Adipocyte (in vitro differentiated cells): ENCODE measurements at places on chromosomes 12 and 14.
A peak's percentile ranks its signal among the peaks of the same experiment; 100 is the strongest.

DNA sequence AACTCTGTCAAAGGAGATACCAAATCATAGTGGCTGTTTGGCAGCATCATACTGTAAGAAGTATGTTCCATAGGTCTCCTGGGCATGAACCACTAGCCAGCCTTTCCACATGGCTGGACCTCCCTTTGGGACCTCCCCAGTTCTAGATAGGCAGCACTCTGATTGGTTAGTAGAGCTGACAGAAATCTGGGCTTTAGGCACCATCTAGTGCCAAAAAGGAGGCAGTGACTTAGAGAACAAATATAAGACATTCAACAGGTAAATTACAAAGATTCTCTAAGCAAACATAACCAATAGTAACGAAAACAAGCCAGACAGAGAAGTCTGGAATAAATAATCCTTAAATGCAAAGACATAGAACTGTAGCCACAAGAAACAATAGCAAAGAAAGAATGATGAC lies 148.0 kb upstream of the PDE3A start:
- peak; percentile 50 for DNase-seq

DNA sequence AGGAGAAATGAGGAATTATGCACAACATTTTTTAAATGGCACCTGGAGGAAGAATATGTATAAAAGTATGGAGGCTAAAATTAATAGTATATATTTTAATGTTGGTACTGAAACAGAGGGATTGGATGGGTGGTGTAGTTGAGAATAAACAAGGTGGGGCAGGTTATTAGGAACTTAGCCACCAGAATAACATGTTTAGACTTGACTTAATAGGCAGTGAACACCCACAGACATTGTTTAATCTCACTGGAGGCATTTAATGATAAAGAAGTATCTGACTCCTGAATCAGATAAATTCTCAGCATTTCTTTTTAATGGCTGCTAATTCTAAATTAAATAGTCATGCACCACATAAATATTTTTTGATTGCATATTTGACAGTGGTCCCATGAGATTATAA lies 139.7 kb downstream of the CNTN1 start:
- no peak for DNase-seq

DNA sequence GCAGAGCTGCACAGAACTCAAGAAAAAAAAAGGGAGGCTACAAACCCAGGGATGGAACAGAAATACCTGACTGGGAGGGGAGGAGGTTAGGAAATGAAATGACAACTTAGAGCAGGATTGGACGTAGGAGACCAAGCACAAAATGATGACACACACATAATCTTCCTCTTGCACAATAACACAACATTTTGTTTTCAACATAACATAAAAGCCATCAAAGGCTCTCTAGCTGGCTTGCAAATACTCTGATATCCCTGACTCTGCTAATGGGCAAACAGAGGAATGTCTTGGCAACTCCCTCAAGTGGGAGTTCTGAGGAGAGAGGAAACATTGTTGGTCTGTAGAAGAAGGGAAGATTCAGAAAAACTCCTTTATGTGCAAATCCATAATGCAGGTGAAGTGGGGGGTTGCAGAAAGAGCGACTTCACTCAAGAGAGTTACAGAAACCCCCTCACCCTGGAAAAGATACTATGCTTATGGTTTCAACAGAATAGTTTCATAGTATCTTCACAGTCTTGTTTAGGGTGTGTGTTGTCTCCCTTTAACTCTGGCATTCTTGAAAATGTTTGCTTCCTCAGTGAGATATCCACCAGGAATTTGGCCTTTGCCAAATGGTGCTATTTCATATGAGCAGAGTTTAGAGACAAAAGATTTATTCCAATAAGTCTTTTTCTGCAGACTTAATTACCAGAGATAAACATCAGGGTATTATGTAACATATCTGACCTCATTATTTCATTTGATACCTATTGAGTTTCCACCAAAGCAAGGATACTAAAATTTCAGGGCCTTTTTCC lies 43.8 kb upstream of the LTBP2 start:
- DNase-seq: peak; percentile 75

DNA sequence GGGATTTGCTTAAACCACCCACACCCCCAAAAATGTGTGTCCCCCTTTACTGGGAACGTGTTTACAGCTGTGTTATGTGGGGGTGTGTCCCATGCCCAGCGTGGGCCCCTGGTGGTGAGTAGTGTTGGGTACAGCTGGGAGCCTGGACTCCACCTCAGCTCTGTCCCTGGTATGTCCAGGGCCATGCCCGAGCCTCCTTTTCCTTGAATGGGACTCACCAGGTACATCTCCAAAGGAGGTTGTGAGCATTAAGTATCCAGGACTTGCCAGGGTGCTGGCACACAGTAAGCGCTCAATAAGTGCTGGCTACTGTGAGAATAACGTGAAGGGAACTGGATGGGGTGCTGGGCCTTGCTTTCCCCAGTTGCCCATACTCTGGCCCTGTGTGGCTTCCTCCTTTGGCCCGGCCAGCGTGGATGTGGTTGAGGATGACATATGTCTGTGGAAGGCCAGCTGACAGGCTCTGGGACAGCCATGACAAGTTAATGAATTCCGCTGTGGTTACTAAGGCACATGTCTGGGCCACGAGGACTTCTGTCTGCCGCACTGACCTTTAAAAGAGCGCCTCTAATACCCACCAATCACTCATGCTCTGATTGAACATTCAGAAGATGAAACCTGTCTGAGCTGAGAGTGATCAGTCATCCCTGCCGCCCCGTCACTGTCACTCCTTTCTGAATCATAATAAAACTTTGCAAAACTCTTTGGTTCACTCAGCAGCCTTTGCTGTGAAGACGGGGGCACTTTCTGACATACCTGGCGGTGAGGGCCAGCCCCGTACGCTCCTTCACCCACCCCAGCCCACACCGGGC lies 74.7 kb downstream of the DIO3 start:
- DNase-seq: no peak

DNA sequence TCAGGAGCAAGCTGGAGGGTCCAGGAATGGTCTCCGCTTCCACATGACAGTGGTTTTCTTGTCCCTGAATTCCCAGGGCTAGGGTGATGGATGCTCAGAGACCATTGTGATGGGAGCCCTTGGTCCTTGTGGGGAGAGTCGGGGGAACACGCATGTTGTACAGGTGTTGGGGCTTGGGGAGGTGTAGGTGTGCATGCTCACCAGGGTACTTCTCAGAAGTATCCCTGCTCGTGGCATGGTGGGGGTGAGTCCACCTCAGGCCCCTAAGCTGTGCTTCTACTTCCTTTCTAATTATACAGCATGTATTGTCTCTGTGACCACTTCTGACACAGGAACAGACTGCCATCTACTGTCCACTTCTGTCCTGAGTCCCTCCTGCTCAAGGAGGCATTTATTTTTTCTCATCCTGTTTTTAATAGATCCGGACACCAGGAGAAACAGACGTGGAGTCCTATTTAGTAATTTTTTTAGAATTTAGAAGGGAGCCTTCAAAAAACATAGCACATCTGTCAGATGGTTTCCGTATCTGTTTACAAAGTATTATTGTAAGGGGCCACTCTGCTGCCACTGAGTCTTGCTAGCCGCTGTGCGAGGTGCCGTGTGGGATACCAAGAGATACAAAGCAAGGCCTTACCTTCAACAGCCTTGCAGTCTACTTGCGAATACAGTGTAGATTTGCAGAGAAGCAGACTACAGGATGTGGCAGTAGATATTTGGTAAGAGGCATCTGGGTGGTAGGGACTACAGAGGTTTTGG lies 10.5 kb downstream of the NTF3 start:
- DNase-seq: peak; percentile 62

DNA sequence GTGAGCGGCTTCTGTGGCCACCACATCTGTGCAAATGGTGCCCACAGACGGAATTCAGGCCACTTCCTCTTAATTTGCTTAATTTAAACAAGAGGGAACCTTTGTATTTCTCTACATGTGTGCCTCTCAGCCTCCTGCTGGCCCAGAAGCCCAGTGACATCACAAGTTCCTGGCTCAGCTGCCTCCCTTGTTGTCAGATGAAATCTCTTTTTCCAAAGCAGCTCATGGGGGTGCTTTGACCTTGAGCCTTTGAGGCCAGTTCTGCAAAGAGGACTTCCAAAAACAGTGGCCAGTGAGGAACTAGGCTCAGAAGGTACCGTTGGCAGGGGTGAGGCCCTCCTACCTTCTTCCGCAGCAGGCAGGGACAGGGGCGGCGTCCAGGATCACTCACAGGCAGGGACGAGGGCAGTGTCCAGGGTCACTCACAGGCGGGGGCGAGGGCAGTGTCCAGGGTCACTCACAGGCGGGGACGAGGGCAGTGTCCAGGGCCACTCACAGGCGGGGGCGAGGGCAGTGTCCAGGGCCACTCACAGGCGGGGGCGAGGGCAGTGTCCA lies 35.0 kb upstream of the GALNT9 start:
- no peak for DNase-seq

GRCh38 chr12:40946612-40947194 lies 241.4 kb upstream of the PDZRN4 start:
- DNase-seq: peak; percentile 75

DNA sequence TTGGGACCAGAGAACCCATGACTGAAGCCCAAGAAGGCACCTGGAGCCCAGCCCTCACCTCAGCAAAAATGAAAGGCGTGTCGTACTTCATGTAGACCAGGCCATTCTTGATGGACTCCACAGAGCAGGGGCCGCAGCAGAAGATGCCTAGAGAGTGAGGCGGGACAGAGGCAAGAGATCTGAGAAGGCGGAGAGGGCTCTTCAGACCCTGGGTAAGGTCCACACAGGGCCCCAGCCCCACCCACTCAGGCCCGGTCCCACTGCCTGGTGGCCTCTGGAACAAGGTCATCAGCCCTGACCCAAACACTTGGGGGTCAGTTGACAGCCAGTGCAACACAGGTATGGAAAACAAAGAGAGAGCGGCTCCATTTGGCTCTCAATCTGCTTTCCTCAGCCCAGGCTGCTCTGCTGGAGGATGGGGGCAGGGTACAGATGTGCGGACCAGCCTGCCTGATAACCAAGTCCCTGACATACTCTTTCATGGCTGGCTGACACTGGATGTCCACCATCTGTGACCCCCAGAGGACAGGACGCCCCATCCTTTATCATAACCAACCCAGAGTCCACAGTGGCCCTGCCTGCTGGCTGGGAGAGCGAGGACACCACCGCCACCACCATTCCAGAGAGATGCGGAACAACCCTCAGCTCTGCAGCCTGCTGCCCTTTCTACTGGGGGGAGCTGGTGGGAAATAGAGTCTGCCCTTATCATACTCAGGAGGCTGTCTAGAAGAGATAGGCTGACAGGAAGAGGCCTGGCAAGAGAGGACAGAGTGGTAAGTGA lies 6.9 kb downstream of the TGM1 start:
- DNase-seq: no peak

GRCh38 chr12:99284161-99284560 lies 363.4 kb upstream of the GARIN6 start:
- no peak for DNase-seq

GRCh38 chr12:6532927-6533652 lies 1.2 kb upstream of the GAPDH start:
- peak; percentile 90 for DNase-seq

DNA sequence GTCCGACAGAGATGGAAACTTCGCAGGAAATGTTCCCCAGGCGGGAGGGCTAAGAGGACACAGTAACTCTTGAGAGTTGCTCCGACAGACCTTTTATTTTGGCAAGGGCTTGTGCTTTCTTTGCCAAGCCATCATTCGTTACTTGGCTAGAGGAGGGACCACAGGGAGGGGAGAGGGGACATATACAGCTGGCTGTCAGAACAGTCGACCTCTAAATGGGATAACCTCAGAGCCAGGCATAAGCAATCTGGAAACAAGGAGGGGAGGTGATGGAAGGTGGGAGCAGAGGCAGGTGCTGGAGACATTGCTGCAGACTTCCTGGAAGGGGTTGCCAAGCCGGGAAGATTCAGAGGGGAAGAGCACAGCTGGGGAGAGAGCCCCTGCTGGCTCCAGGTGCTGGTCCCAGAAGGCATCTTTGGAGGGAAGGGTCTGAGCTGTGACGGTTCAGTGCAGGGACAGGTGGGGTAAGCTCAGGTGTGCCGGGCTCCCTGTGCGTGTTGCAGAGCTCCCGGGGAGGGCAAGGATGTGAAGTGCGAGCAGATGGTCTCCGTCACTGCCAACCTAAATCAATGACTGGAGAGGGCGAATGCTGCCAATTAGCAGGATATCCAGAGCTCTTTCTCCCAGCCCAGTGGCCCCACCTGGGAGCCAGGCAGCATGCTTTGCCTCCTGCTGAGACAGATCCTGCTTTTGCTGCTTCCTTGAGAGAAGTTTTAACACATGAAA lies 50.1 kb downstream of the CHST11 start:
- DNase-seq: no peak

- DNase-seq: no peak
Measured at GRCh38 chr12:82873951-82874350, 187.2 kb downstream of the TMTC2 start.

DNA sequence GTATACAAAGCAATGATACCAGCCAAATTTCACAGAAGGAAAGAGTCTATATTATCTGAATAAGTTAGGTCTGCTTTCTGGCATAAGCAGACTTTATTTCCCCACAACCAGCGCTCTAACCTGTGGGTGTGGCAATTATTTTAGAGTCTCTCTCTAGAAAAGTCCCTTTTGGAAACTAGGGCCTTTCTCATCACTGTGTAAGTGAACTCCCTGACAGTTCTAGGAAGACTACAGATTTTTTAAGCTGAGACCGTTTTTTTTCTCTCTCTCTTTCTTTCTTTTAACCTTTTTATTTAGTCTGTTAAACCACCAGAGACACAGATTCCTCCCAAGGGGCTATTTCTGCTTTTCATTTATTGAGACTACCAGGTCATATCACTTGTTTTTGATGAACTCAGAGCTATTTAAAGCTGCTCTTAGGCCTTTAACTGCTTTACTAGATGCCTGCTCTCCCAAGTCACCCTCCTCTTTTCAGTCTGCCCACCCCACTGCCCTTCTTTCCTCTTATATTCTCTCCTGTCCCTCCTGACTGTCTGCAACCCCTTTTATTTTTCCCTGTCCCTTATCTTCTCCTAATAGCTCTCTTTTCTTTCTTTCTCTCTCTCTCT lies 69.2 kb upstream of the ARHGAP5 start:
- no peak for DNase-seq

GRCh38 chr14:63614679-63615363 lies 26.9 kb downstream of the WDR89 start:
- peak; percentile 24 for DNase-seq

DNA sequence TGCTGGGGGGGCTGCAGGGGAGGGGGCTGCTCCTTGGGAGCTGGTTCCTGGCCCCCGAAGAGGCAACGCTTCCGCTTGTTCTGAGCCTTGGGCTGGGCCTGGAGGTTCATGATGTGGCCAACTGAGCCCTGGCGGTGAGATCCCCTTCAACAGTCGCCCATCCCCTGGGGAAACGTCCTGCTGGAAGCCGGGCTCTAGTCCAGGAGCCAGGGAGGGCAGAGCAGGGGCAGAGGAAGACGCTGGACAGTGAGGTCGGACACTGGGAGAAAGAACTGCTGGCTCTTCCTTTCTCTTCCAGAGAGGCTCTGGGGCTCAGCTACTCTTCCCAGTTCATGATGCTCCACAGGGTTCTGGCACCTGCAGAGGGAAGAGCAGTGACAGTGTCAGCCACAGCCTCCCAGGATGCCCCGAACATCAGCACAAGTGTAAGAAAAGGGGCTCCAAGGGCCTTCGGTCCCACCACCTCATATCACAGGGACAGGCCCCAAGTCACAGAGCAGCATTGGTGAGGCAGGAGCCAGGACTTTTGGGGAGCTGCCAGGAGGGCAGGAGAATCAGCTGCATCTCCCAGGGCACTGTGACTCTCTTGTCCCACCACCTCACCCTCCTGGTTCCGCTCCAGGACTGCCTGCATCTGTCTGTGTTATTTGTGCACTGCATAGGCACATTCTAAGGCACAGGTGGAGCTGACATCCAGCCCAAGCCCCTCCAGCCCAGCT lies 25.9 kb upstream of the PNMA1 start:
- no peak for DNase-seq

- DNase-seq: peak; percentile 47
Measured at GRCh38 chr14:80077262-80077661, 134.0 kb downstream of the DIO2 start.

- no peak for DNase-seq
Measured at GRCh38 chr12:9687228-9687627, 17.7 kb downstream of the CLEC2D start.
